ENCODE measurements at places on chromosomes 13 and 19.
A peak's percentile ranks its signal among the peaks of the same experiment; 100 is the strongest.

GRCh38 chr13:27960362-27961226 is 8.5 kb downstream of the CDX2 start:
- DNase-seq, result peak; percentile 35

- no peak for DNase-seq
Measured at GRCh38 chr19:14412996-14413692, 6.0 kb downstream of the DDX39A start.

- DNase-seq, result no peak
Measured at GRCh38 chr19:32480321-32480720, 74.8 kb downstream of the DPY19L3 start.

- no peak for DNase-seq
Measured at GRCh38 chr19:3451451-3451866, 28.9 kb downstream of the SMIM24 start.

DNA sequence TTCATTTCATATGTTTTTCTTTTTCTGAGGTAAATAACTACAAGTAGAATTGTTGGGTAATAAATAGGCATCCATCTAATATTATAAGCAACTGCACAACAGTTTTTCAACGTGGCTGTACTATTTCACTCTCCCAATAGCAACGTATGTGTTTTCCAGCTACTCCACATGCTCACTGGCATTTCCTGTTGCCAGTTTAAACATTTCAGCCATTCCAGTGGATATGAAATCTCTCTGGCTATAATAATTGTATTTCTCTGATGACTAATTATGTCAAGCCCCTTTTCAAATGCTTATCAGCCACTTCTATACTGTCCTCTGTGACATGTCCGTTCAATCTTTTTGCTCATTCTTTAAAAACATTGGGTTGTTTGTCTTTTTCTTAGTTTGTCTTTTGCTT is 26.8 kb upstream of the ALOX5AP start:
- no peak for DNase-seq

- DNase-seq, result no peak
Measured at GRCh38 chr13:20993211-20993610, 68.2 kb downstream of the LATS2 start.

- DNase-seq, result no peak
Measured at GRCh38 chr13:113881614-113882266, 17.9 kb upstream of the GAS6 start.

DNA sequence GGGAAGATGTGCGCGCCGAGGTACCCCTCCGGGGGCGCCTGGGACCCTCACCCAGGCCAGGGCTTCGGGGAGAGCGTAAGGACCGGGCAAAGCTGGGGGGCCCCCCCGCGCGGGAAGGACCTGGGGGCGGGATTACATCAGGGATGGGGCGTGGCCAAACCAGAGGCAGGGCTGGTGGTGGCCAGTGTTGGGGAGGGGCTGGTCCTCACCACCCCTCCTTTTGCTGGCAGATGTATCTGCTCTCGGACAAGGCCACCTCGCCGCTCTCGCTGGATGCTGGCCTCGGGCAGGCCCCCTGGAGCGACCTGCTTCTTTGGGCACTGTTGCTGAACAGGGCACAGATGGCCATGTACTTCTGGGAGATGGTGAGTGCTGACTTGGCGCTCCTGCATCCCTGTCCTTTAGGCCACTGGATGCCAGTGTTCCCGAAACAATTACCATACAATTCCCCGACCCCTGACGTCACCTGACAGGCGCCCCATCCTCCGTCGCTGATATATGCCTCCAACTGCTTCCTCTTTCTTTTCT is 25.3 kb downstream of the TRPM4 start:
- no peak for DNase-seq

GRCh38 chr13:37747071-37747612 is 122.4 kb downstream of the TRPC4 start:
- DNase-seq, result no peak

GRCh38 chr13:113528101-113528812 is 37.7 kb upstream of the DCUN1D2 start:
- DNase-seq, result no peak

- DNase-seq, result no peak
Measured at GRCh38 chr13:47233734-47234133, 336.9 kb upstream of the HTR2A start.

DNA sequence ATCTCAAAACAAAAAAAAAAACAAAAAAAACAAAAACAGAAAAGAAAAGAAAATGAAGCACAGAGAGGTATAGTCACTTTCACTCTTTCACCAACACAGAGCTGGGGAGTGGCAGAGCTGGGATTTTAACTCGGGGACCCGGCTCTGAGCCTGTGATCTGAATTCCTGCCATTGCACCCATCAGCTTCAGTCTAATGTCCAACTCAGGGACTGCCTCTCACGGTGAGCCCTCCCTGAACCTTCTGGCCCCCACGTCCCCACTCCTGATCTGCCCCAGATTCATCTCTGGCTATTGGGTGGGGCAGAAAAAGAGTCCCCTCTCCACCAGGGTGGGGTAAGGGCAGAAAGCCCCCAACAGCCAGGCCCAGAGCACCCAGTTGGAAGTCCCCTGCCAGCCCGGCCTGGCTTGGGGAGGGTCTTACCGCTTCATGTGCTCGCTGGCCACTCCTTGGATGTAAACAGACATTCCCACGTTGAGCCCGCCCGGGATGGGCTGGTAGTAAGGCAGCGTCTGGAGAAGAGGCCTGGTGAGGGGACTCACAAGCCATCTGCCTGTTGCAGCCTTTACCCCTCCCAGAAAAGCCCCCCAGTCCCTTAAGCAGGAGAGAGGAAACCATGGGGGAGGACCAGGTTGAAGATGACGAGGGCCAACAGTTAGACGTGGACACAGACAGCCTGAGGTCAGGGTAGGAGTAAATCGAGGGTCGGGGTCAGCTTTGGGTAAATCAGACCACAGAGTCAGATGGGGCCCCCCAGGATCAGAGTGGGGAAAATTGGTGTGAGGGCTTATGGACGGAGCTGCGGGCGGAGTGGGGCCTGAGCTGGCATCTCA is 520 bp downstream of the LGALS4 start:
- DNase-seq, result no peak

DNA sequence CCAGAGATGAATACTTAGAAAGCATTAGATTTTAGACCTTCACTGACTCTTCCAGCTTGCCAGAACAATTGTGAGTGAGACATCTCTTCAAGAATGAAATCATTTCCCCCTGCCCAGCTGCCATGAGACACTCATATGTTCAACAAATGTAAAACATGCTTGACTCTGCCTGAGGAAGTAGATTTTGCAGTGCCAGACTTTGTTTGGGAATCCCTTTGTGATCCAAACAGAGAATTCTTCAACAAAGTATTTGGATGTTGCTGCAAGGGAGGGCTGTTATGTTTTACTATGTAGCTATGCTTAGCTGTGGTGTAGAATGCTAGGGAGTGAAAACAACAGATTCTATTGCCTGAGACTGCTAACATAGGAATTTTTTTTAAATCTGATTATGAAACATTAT is 416.4 kb downstream of the DCT start:
- DNase-seq, result no peak
